ENCODE measurements at places on chromosomes 6 and 20.
A peak's percentile ranks its signal among the peaks of the same experiment; 100 is the strongest.

- peak; percentile 67 for DNase-seq
Observed at GRCh38 chr6:34237722-34238584, 1.3 kb downstream of the HMGA1 start.

DNA sequence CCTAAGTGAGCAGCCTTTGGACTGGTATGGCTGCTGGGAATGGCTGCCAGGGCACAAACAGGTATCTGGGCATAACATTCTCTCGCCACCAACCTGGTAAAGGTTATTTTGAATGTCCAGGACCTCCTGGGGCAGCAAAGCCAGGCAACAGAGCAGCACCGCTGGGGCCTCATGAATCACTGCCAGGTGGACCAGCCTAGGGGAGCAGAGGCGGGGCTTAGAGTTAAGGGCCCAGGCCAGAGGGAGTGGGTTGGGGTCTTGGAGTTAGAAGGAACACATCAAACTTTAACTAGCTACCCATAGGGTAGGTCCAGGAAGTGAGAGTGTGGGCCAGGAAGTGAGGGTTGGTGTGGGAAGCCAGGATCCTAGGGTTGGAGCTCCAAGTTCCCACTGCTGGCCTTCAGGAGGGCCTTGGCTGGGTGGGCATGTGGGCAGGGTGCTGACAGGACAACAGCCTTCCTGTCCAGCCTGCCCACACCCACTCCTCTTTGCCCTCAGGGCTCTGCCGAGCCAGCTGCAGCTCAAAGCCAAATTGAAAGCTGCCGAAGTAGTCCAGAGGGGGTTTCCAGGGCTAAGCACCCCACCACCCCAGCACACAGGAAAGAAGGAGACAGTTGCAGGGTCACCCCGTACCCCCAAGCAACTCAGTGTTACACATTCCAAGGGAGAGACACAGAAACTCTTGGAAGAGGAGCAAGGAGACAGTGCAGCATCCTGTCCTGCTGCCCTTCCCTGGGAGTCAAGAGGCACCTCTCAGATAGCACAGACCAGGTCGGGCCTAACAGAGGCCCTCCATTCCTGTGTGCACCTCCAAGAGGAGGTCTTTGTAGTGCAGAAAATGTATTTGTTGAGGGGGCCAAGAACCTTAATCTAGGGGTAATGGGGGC lies 2.6 kb downstream of the NFKBIE start:
- no peak for DNase-seq

DNA sequence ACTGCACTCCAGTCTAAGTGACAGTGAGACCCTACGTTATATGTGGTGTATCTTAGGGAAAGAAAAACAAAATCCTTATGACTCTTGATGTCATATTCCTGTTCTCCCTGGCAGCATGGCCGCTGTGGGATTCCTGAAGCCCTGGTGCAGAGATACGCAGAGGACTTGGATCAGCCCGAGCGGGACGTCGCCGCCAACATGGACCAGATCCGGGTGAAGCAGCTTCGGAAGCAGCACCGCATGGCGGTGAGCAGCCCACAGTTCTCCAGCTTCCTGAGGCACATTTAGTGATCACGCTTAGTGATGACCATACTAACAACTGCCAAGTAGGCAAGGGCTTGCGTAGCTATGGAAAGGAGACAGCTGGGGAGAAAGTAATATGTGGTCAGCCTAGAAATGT lies 200.9 kb upstream of the UST start:
- no peak for DNase-seq

GRCh38 chr6:12185081-12185673 lies 105.0 kb upstream of the EDN1 start:
- DNase-seq = no peak

DNA sequence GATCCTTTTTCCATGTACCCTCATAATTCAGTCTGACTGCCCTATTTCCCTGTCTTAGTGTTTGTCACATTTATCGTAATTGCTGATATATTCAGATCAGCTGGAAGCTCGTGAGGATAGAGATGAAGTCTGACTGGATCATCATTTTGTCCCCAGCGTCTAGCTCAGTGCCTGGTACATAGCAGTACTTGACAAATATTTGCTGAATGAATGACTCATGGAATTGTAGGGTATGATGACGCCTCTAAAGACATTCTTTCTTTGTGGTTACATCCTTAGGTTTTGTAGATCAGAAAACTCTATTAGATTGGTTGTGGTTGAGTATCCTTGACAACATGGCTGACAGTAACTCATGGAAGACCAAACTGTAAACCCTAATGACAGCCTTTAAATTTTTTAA lies 68.9 kb downstream of the MTHFD1L start:
- peak; percentile 93 for DNase-seq

DNA sequence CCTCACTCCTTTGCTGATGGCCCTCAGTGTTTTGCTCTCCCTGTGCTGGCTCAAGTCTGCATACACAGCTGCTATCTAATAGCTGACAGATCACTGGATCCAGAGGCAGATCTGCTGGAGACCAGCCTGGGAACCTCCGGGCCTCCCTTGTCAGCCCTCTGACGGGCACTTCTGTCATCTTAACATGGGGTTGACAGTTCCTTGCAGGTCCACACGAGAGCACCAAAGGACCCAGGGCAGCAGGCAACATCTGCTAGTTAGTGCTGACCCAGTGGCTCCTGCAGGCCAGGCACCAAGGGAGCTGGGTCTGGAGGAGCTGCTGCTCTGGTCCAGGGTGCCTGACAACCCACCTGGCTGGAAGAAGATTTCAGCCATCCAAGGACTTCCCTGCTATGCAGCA lies 208.1 kb downstream of the UST start:
- no peak for DNase-seq

- DNase-seq = no peak
Observed at GRCh38 chr6:166419717-166420116, 37.0 kb upstream of the MPC1 start.

DNA sequence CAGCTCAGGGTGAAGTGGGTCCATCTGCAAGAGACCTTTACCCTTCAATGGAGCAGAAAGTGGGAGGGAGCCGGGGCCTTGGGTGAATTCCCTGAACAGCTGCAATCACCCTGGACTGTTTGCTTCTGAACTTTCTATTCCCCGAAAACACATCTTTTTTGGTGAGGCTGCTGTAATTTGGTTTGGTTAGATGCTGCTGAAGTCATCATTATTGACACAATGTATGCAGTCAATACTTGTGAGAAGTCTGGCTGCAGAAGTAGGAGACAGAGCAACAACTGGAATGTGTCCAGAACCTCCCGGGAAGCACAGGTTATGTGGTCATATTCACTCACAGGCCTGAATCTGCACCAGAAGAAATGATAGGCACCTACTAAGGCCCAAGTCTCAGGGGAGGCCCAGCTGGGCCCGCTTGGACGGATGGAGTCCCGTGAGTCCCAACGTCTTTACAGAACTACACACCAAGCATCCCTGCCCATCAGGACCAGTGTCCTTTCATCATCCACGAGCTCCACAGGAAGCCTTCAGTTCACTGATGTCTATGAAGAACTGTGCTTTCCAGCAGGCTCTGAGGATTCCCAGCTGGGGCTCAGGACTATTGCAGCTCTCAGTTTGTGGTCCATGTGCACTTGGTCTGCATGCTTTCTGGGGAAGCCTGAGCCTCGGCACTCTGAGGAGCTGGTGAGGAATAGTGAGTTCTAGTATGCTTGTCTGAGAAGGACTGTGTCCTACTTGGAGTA lies 177.6 kb downstream of the THBS2 start:
- no peak for DNase-seq

DNA sequence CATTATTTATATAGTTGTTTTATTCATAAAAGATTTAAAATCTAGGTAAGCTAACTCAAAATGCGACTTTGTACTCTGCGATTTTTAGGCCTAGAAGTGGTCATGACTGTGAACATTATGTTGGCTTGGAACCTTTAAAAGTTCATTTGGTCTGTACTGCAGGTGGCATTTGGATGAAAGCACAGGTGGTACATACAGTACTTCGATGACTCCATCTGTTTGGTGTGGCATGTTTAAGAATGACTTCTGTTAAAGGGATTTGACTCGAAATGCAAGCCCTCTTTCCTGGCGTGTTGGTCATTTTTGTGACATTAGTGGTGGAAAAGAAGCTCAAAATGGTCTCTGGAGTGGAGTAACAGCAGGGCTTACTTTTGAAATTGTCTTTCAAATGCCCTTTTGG lies 118.1 kb downstream of the UST start:
- no peak for DNase-seq

- DNase-seq = peak; percentile 76
Observed at GRCh38 chr6:32906539-32906938, 34.3 kb downstream of the HLA-DMB start.

- no peak for DNase-seq
Observed at GRCh38 chr20:44143936-44144335, 43.1 kb downstream of the JPH2 start.

- no peak for DNase-seq
Observed at GRCh38 chr6:99761711-99762110, 155.1 kb downstream of the PRDM13 start.

- no peak for DNase-seq
Observed at GRCh38 chr20:23142162-23143050, 56.3 kb upstream of the CD93 start.

DNA sequence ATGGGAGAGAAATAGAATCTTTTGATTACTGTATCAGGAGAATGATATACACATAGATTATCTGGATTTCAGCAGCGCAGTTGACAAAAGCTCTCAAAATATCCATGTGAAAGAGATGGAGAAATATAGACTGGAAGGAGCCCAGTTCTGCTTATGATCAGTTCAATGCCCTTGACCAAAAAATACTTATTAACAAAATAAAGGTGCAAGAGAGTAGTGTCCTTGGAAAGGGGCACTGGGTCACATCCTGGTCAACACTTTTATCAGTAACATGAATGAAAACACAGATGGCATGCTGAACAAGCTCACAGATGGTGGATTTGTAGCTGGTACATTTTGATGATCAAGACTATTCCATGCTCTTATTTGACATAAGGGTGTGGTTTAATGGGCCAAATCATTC lies 63.9 kb upstream of the PLEKHG1 start:
- DNase-seq = no peak

- peak; percentile 95 for DNase-seq
Observed at GRCh38 chr6:3612341-3613041, 139.0 kb downstream of the PXDC1 start.

DNA sequence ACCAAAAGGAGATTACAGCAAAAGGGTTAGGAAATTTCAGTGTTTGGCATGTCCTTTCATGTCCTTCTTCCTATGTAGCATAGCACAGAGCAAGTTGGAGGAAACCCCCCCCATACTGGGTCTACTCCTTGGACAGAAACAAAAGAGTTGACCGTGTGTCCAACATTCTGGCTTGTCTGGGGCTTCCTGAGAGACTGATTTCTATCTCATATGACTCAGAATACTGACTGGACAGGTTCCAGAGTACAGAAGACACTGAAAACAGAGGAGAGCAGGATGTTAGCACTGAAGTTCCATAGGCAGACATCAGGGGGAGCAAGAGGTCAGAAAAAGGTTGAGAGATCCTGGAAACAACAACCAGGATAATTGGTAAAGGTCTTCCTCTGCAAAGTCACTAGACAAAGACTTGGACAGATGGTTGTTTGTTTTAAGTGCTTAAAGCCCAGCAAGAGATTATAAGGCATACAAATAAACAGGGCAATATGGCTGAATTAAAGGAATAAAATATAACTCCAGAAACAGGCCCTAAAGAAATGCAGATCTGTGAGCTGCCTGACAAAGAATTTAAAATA lies 48.4 kb downstream of the USP49 start:
- DNase-seq = peak; percentile 96

DNA sequence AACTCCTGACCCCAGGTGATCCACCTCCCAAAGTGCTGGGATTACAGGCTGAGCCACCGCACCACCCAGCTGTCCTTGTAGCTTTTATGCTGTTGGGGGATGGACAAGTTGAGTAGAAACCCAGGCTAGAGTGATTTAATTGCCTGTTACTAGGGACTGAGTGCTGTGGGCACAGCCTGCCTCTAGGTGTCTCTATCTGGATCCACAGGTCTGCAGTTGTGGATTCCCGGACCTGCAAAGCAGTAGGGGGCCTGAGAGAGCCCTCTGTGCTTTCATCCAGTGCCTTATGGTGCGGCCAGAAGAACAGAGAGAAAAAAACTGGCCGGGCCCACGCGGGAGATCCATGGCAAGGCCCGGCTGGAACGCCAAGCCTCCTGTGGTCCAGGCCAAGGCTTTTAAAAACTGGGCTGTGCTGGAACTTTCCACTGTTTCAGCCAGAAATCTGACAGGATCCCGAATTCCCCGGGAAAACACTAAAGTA lies 5.2 kb downstream of the SIRPA start:
- DNase-seq = peak; percentile 80

DNA sequence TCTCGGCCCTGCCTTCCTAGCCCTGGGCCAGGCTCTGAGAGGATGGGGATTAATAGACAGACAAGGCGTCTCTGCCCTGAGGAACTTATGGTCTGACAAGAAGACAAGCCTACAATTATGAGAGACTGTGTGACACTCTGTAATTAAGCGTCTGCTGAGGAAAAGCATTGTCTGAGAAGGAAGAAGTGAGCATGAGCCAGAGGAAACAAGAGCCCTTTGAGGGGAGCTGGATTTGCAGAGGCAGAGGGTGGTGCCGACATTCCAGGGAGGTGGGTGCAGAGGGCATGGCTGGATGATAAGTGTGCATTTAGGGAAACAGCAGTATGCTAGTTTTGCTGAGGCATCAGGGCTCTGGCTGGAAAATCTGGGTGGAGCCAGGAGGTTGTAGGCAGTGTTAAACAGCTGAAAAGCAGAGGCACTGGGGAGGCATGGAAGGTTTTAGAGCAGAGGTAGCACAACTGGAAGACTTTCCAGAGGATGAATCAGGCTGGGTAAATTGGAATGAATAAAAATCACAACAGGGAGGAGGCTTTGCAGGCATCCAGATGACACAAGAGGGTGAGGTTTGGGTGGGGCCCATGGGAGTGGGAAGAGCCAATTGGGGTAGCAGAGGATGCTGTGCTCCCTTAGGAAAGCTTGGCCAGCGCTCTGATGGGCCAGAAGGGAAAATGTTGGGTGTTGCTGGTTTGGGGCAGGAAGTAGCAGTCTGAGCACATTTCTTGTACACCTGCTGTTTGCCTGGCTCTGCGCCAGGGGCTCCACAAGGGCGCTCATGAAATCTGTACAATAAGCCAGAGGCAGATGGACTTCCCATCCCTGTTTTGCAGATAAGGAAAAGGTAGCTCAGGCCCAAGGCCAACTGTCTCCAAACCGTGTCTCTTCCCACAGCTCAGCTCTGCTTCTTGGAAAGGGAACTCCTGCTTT lies 74.0 kb upstream of the MYL9 start:
- peak; percentile 55 for DNase-seq

GRCh38 chr6:2950713-2951112 lies 20.7 kb downstream of the SERPINB6 start:
- DNase-seq = no peak

GRCh38 chr20:4763723-4764510 lies 42.2 kb downstream of the PRND start:
- no peak for DNase-seq

GRCh38 chr6:54252496-54252895 lies 55.7 kb upstream of the TINAG start:
- no peak for DNase-seq

GRCh38 chr20:25257130-25257529 lies 9.2 kb downstream of the PYGB start:
- no peak for DNase-seq

DNA sequence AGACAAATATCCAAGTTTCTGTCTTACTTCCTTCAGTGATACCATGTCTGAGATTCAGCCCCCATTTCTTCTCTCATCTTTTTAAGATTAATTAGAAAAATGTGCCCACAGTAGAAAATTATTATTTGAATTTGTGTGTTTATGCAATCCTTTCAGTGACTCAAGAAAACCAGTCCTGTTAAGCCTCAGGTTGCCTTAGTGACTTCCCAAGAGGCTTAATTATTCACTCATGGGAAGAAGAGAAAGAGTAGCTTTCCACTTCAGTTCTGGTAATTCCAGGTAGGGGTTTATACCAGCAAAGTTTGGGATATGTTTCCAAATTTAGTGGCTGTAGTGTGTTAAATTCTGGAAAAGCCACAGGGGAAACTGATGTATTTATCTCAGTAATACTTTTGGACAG lies 149.1 kb downstream of the RIMS1 start:
- no peak for DNase-seq
